ENCODE measurements at places on chromosomes 2 and 18. TPM values are rescaled to one million over a fixed set of nuclear protein-coding genes. Genes with fewer than 3 reads are reported as not detected.

DNA sequence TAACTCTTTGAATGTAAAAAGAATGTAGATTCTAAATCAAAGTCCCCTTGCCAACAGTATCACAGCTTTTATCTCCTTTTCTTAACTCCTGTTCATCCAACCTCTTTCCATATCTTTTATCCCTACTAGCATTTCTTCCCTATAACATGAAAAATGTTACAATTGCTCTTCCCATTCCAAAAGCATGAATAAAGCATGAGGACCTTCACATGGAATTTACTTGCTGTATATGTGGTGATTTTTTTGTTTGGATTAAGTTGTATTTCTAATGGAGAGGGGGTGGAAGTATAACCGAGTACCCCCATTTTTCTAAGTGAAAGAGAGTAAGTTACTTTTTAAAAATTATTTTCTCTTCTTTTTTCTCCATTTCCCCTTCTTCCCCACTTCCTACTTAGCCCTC is 94.9 kb upstream of the RBBP8 start:
- H3K27ac ChIP-seq, result no peak overlapping the region
- DNase-seq, result no peak
- H3K27me3 ChIP-seq, result peaks cover 21% of the 10 kb centered on the region
- H3K36me3 ChIP-seq, result no peaks in the 10 kb centered on the region

- DNase-seq, result no peak
- peaks cover 50% of the 10 kb centered on the region for H3K36me3 ChIP-seq
- H3K4me3 ChIP-seq, result no peak overlapping the region
- H3K27ac ChIP-seq, result no peak overlapping the region
- peaks cover 19% of the 10 kb centered on the region for H3K4me1 ChIP-seq
- H3K27me3 ChIP-seq, result no peaks in the 10 kb centered on the region
Measured at GRCh38 chr2:47838686-47839085, 55.7 kb downstream of the MSH6 start.

- peak within 1 kb of the TSS; percentile 44 for H3K27ac ChIP-seq
- peaks cover 34% of the 10 kb centered on the region for H3K4me1 ChIP-seq
- peaks cover 66% of the 10 kb centered on the region for H3K27me3 ChIP-seq
Measured at GRCh38 chr18:76495006-76495370, at the start of gene ZNF516. ZNF516 (minus strand) TSS chr18:76495242; CDS start chr18:76443054, 52,188 bp downstream.

NAGK gene
- 66.1 TPM for total RNA-seq

SYT4 gene
- total RNA-seq, result not detected

GRCh38 chr2:153567367-153567766 is 88.8 kb upstream of the RPRM start:
- H3K36me3 ChIP-seq, result no peaks in the 10 kb centered on the region
- no peak overlapping the region for H3K27ac ChIP-seq
- DNase-seq, result no peak
- H3K4me1 ChIP-seq, result no peaks in the 10 kb centered on the region
- H3K27me3 ChIP-seq, result no peaks in the 10 kb centered on the region
- no peak overlapping the region for H3K4me3 ChIP-seq

DNA sequence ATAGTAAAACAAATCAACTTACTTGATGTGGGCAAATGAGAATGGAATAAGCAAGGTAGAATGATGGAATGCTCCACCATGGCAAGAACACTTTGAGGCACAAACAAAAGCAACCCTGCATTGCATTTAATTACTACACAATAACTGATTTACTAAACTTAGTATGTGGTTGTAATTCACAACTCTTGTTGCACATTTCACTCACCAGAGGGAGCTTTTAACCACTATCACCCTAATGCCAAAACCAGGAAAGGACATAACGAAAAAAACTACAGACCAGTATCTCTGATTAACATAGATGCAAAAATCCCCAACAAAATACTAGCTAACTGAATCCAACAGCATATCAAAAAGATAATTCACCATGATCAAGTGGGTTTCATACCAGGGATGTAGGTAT is 659.8 kb downstream of the CPS1 start:
- no peak for DNase-seq
- no peaks in the 10 kb centered on the region for H3K4me1 ChIP-seq
- H3K4me3 ChIP-seq, result no peak overlapping the region
- no peaks in the 10 kb centered on the region for H3K36me3 ChIP-seq
- no peak overlapping the region for H3K27ac ChIP-seq

- no peak for DNase-seq
- H3K36me3 ChIP-seq, result no peaks in the 10 kb centered on the region
- H3K4me3 ChIP-seq, result no peak overlapping the region
- peaks cover 2% of the 10 kb centered on the region for H3K27me3 ChIP-seq
- H3K4me1 ChIP-seq, result no peaks in the 10 kb centered on the region
Measured at GRCh38 chr2:189933041-189933440, 129.5 kb downstream of the MSTN start.

BOLL gene
- not detected for total RNA-seq

LIPT1 gene
- total RNA-seq, result 6.7 TPM

All from activated CD4-positive, alpha-beta memory T cell treated with anti-CD3 and anti-CD28 coated beads, Interleukin-2, amount 10 ng/mL, durations not matched to agents 7 days and 5 days (primary cell).